ENCODE measurements at places on chromosomes 5 and 9.

GRCh38 chr9:12889402-12890106 lies 114.7 kb downstream of the LURAP1L start:
- DNase-seq: peak; percentile 66

DNA sequence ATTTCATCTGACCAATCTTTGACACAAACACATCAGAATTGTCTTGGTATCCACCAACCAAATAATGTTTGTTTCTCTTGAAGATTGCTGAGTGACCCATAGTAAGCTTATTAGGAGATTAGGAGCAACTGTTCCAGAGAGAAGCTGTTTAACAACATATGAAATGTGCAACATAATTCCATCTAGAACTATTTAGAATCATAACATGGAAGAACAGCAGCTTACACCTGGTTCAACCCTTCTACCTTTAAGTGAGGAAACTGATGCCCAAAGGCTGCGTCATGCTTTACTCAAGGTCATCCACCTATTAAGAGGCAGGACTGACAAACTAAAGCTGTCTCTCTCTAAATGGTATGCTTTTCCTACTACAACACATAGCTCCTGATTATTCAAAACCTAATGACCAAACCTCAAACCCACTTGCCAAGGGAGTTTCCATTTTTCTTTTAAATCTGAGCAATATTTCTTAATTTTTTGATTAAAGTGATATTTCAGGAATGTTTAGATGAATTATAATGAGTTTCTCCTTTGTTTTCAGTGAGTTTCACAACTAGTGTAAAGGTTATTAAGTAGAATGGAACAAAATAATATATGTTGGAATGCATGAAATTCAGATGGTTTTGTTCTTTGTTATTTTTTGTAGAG lies 545.9 kb downstream of the RAB3C start:
- DNase-seq: no peak

GRCh38 chr5:131218392-131218791 lies 45.5 kb upstream of the CDC42SE2 start:
- DNase-seq: no peak

GRCh38 chr9:117487555-117488175 lies 72.8 kb upstream of the ASTN2 start:
- DNase-seq: peak; percentile 95

DNA sequence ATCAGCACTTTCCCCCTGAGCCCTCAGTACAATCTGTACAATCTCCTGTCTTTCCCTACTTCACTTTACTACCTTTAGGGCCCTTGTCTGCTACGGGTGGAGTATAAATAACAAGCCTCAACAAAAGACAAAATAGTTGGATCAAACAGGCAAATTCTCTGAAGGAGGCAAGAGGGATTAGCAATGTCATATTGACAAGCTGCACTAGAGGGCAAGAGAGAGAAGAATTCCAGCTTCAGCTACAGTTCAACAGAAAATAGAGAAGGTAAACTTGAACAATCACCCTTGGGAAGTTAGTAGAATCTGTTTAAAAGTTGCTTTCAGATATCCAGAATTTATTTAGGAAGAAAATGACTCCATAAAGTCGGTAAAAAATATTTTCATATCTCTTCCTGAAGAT lies 68.4 kb upstream of the IZUMO3 start:
- DNase-seq: no peak

DNA sequence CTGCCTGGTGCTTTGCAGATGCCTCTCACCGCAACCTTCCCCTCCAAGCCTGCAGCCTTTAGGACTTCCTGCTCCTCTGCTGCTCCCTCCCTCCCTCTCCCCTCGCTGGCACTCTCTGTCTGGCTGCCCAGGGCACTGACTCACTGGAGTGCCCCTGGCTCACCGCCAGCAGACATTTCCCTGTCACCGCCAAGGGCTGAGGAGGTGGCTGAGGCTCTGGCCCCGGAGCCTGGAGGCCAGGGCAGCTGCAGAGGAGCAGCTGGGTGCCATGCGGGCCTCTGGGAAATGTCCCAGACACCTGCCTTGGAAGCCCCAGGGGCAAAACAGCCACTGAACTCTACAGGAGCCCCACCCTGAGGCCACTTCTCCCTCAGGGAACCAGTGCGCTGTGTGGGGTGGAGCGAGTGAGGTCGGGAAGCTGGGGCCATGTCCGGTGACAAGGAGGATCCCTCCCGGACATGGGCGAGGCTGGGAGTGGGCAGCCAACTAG lies 53.4 kb downstream of the TENT4A start:
- peak; percentile 76 for DNase-seq

GRCh38 chr5:75510836-75511434 lies 494 bp downstream of the CERT1 start:
- peak; percentile 74 for DNase-seq

- DNase-seq: no peak
Observed at GRCh38 chr5:72110394-72111013, 3.2 kb downstream of the MAP1B start.

DNA sequence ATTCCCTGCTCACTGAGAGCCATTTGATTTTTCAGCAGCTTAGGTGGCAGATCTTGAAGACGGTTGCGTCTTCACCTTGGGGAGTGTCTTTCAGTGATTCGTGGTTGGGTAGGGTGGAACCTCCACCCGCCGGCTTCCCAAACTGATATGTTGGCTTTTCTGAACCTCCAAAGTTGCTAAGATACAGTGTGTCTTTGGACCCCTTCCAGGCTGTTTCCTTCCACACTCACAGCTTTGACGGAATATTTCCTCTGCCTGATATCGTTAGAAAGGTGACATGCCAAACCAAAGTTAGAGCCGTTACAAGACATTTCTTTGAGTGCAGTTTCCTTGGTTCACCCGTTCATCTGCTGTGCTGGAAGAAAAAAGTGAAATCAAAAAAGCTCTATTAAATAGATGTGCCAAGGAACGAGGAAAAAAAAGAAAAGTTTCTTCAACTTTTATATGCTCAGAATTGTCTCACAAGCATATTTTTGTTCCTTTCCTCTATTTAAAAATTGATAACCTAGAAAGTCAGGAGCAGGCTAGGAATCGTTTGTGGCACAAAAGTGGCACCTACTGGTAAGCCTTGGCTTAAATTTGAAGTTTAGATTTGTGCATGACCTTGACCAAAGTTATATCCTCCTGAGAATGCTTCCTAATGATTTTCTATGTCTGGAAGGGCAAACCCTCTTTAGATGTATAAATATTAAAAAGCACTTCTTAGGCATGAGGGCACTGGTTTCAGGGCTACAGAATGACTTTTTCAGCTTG lies 270.7 kb upstream of the WWC1 start:
- DNase-seq: no peak

DNA sequence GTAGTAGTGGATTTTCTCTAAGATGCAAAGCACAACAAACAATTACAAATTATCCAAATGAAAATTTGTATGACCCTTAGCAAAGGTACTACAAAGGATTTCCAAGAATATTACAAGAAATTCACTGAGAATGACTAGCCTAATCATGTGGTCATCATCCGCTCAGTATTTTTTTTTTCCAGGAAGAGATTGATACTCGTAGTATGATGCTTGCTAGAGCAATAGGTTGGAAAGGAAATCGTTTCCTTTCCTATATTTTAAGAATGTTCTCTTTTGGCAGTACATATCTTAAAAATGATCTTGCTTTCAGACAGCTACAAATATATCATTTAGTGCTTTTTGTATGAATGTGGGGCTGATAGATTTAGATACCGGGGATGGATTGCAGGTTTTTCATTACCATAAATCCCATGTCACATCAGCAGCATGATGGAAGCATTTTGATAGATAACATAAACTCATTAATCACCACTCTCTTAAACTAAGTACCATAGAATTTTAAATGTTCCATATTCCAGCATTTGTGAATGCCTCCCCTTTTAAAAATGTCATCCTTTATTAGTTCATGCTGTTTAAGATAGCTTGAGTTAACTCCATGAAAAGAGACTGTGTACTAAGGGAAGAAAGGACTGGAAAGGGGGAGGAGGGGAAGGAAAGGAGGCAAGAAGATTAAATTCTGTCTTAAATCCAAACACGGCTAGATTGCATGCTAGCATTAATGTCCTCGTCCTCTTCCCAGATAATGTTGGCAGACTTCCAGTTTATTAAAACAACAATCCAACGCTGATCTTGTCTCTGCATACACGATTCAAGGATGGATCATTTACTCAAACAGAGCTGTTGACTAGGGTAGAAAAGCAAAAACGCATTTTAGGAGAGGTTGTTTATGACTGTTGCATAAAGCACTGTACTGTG lies 311.7 kb upstream of the ZNF608 start:
- no peak for DNase-seq

DNA sequence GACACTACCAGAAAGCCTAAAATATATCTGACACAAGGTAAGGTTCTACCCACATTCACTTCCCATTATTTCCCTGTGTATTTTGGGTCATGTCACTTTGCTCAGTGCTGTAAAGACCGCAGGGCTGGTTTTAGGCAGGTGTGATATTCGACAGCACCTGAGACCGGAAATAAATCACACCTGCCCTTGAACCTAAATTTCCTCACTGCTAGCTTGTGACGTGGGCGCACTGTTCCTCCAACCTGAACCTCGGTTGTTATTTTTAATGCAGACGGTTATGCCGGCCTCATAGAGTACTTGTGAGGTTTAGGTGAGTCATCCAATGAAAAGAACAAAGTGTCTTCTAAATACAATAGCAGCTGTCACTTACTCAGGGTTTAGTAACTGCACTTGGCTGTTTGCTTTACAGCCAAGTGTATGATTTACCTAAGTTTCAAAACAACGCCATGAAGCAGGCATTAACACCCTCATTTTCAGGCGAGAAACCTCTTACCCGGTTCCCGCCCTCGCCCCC lies 20.7 kb upstream of the ZNF782 start:
- no peak for DNase-seq

Measured in islet precursor cell (in vitro differentiated cells).